Globus pallidus (tissue), 1 donor: ENCODE measurements at places on chromosomes 1 and 21.

DNA sequence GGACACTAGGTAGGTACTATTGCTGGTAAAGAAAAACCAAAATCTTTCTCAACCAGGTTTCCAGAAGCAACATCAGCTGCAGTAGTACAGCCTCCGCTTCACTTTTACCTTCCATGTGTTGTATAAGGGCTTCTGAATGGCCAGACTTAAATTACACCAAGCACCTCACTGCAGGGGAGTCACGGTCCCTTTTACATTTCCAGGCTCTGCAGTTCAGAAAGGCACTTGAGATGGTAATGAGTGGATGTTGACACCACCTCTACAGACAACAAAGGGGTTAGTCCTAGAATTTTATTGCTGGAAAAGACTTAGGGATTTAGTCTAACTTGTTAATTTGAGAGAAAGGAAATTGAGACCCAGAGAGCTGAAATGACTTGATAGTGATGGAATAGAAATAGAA is 12.0 kb upstream of the DUSP12 start:
- no peak for DNase-seq

DNA sequence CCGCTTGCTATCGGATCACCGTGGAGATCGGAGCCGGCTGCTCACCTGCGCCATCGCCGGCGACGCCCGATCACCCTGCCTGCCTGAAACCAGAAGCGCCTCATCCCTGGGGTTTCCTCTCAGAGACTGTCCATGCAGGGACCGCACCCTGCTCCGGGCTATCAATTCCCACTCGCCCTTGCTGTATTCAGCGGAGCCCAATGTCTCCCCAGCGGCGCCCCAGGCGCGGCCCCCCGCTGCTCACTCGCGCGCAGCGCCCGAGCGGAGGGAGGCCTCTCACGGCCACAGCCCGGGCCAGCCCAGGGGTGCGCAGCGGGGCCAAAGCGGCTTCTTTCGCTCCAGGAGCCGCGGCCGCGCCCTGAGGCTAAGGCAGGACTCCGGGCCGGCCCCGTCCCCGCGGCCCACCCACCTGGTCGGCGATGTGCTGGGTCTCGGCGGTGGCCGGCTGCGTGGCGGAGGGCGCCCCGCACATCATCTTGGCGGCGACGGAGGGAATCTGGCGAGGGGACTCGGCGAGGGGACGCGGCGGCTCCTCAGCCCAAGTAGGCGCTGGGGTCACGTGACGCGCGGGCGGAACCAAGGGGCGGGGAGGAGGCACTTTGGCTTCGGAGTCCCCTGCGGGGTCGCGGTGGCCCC is at the start of gene CSTB:
TSS of gene CSTB (minus strand) at position 514 of the 636 bp plus-strand sequence. CDS start at position 475, 39 bp downstream.
- peak; percentile 82 for DNase-seq

- no peak for DNase-seq
Measured at GRCh38 chr1:168088511-168089325, 48.0 kb downstream of the GPR161 start.

GRCh38 chr21:45126204-45126626 is 51.8 kb downstream of the ADARB1 start:
- no peak for DNase-seq

DNA sequence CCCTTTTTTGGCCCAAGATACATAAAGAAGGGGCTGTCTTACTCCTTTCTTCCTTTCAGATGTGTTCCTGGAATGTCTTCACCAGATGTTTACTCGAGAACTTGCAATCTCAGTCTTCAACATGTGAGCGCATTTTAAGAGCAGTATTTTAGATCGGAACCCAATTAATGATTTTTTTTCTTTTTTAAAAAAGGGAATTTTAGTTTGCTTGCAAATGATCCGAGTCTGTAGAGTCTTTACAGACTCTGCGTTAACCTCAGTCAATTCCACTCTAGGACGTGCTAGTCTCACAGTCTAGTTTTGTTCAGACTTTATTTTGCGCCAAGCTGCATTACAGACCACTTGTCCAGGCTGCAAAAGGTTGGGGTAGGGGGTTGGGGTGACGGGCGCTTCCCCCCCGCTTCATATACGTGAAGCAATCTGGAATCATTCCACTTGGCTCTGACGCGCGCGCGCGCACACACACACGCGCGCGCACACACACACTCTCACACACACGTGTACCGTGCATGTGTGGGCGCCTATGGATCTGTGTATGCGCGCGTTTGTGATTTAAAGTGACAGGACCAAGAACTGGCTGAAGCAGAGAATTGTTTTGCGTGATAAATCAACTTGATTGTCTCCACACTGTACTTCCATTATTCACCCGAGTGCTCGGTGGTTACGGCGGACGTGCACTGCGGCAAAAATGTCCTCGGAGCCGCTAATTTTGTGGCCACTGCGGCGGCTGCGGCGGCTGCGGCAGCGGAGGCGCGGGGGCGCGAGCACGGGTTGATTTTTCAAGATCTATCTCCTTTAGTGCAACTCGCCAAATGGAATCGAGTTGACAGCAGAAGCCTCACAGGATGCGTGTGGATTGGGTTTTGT is 25.6 kb upstream of the NFIA start:
- DNase-seq, result peak; percentile 73

DNA sequence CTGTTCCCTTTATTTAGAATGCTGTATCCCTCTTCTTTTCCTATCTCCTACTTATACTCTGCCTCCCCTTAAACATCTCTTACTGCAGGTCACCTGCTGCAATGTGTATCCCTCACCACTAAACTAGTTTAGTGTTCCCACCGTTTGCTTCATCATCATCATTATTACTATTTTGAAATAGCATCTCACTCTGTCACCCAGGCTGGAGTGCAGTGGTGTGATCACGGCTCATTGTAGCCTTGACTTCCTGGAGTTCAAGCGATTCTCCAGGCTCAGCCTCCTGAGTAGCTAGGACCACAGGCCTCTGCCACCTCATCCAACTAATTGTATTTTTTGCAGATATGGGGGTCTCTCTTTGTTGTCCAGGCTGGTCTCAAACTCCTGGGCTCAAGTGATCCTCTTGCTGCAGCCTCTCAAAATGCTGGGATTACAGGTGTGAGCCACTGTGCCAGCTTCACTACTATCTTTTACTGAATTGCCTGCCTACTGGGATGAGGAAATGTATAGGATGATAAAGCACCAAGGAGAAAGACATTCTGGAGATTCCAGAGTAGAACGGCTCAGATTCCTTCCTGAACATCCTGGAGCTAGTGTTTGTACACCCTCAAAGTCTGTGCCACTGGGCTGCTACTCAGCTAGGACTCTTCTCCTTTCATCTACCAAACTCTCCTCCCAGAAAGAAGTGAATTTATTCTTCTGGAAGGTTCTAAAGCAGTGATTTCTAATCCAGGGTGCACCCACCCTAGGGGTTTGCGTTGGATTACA is 8.6 kb upstream of the IFNAR1 start:
- DNase-seq, result no peak

DNA sequence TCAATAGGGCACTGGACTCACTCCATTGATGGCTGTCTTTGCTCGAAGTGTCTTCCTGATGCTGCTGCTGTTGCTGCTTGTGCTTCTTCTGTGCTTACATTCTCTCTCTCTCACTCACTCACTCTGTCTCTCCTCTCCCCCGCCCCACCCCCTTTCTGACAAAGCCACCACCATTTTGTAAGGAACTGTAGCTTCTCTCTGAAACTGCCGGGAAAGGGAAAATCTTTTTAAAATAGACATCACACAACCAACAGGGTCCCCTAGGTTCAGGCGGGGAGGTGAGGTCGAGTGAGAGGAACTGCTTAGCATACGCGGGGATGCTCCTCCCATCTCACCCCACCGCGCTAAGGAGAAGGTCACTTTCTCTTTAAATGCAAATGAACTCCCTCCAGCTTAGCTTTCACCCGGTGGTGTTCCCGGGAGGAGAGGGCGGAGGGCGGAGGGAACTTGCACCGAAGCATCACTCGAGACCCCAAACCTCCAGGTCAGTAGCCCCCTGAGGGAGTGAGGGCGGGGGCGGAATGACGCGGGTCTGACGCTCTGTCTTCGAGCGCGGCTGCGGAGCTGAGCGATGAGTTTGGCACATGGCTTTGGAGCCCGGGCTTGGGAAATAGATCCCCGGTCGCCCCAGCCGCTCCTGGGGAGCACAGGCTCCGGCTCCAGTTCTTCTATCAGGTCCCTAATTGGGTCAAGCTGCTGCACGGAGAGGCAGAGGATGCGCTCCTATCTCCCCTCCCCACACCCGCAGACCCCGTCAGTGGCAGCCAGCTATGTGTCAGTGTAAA is at the start of gene CCDC28B:
TSS of gene CCDC28B (plus strand) at position 370 of the 785 bp plus-strand sequence. CDS start 1,341 bp downstream, outside the sequence.
- DNase-seq, result peak; percentile 66

DNA sequence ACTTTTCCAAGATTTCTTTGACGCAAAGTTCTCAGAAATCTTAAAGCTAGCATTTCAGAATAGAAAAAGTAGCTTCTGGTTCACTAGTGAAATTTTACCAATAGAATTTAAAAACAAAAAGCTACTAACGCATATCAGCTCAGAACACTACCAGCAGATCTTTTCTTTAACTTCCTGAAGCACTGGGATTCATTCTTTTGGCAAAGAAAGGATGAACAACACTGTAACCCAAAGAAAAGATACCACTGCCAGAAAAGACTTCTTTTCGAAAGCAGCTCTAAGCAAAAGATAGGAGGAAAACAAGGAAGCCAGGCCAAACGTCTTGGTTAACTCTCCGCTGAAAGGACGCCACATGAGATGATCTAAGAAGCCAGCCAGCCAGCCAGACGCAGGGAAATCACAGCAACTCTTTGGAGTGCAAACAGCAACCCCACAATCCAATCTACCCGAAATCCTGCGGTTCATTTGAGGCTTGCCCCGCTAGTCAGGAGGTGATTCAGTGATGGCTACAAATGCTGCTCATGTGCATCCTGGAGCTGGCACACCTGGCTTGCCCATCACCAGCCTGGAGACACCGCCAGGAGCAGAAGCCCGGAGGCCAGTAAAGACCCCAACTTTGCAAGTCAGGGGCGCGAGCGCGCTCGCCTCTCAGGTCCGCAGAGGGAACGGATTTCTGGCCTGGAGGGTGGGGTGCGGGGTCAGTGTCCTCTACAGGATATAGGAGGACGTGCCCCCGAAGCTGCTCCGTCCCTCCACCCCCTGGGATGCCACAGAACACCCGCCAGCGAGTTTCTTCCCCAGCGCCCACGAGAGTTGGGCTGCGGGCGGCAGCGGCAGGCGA is 812 bp downstream of the NBPF1 start:
- peak; percentile 75 for DNase-seq

GRCh38 chr1:38168365-38168764 is 121.8 kb upstream of the POU3F1 start:
- DNase-seq, result no peak

DNA sequence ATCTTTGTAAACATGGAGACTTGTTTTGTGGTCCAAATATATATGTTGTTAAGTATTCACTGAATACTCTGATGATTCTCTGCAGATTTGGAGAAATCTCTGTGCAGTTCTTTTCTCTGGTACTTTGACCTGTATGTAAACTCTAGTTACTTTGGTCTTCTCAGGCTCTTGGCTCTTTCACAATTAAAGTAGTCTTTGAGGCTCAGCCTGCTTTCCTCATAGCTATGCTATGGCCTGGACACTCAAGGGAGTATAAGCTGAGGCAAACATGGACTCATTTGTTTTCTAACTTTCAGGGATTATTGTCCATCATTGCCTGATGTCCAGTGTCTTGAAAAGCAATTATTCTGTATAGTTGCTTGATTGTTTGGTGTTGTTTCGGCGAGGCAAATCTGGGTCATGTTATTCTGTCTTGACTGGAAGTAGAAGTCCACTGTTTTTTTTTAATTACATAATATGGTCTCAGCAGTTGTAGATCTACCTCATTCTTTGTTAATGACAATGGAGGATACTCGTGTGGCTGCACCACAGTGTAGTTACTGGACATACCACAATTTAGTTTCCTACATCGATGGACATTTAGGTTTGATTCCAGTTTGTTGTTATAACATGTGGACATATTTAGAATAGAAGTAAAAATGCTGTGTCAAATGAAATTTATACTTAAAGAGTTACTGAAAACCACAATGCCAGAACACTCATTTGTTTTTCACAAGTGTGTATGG is 9.2 kb downstream of the PTBP2 start:
- no peak for DNase-seq

DNA sequence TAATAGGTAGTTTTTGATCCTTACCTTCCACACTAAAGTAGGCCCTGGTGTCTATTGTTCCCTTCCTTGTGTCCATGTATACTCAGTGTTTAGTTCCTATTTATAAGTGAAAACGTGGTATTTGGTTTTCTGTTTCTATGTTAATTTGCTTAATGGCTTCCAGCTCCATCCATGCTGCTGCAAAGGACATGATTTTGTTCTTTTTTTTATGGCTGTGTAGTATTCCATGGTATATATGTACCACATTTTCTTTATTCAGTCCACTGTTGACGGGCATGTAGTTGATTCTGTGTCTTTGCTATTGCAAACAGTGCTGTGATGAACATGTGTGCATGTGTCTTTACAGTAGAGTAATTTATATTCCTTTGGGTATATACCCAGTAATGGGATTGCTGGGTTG is 20.8 kb downstream of the PRCC start:
- no peak for DNase-seq

- DNase-seq, result peak; percentile 59
Measured at GRCh38 chr1:6743189-6744101, 41.8 kb upstream of the CAMTA1 start.

- no peak for DNase-seq
Measured at GRCh38 chr1:192100686-192101468, 57.4 kb upstream of the RGS18 start.

DNA sequence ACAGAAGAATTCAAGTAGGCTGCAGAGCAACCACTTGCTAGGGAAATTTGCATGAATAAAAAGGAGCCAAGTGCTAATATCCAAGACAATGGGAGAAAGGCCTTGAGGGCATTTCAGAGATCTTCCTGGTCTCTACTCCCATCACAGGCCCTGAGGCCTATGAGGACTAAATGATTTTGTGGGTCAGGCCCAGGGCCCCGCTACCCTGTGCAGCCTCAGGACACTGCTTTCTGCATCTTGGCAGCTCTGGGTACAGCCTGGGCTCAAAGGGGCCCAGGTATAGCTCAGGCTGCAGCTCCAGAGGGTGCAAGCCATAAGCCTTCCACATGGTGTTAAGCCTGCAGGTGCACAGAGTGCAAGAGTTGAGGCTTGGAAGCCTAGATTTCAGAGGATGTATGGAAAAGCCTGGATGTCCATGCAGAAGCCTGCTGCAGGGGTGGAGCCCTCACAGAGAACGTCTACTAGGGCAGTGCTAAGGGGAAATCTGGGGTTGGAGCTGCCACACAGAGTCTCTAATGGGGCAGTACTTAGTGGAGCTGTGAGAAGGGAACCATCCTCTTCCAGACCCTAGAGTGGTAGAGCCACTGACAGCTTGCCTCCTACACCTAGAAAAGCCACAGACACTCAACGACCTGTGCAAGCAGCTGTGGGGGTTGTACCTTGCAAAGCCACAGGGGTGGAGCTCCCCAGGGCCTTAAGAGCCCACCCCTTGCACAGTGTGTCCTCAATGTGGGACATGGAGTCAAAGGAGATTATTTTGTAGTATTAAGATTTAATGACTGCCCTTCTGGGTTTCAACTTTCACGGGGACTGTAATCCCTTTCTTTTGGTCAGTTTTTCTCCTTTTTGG is 13.7 kb upstream of the ACTRT2 start:
- no peak for DNase-seq

GRCh38 chr1:63264161-63264560 is 58.2 kb upstream of the FOXD3 start:
- no peak for DNase-seq
